Endodermal cell (in vitro differentiated cells): ENCODE measurements at places on chromosomes 6 and 20. TPM values are rescaled to one million over a fixed set of nuclear protein-coding genes. Genes with fewer than 3 reads are reported as not detected.
A peak's percentile ranks its signal among the peaks of the same experiment; 100 is the strongest.

The FOXA2 gene
- total RNA-seq = 81.0 and 86.7 TPM in 2 replicates

- H3K4me1 ChIP-seq = peaks cover 5% of the 10 kb centered on the region
- no peak overlapping the region for H3K27ac ChIP-seq
- no peaks in the 10 kb centered on the region for H3K36me3 ChIP-seq
- DNase-seq = no peak
- H3K27me3 ChIP-seq = peaks cover 21% of the 10 kb centered on the region
- H3K4me3 ChIP-seq = no peak overlapping the region
These were observed 33.5 kb upstream of the LRFN2 start for GRCh38 chr6:40620574-40621240.

- H3K36me3 ChIP-seq = no peaks in the 10 kb centered on the region
- H3K4me3 ChIP-seq = no peak overlapping the region
These were observed 209.0 kb upstream of the ECI2 start for GRCh38 chr6:4344317-4344899.

DNA sequence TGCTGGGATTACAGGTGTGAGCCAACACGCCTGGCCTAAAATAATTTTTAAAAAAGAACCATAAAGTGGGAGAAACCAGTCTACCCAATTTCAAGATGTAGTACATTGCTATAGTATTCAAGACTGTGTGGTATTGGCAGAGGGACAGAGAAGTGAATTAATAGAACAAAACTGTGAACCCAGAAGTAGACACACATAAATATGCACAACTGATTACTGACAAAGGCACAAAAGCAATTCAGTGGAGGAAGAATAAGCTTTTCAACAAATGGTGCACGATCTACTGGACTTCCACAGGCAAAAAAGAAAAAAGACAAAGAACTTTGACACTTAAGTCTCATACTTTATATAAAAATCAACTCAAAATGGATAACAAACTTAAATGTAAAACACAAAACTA lies 15.5 kb downstream of the ZBTB2 start:
- no peaks in the 10 kb centered on the region for H3K27me3 ChIP-seq
- peak overlapping the region; percentile 58 for H3K27ac ChIP-seq
- DNase-seq = no peak
- H3K4me3 ChIP-seq = no peak overlapping the region
- H3K36me3 ChIP-seq = peaks cover 25% of the 10 kb centered on the region

DNA sequence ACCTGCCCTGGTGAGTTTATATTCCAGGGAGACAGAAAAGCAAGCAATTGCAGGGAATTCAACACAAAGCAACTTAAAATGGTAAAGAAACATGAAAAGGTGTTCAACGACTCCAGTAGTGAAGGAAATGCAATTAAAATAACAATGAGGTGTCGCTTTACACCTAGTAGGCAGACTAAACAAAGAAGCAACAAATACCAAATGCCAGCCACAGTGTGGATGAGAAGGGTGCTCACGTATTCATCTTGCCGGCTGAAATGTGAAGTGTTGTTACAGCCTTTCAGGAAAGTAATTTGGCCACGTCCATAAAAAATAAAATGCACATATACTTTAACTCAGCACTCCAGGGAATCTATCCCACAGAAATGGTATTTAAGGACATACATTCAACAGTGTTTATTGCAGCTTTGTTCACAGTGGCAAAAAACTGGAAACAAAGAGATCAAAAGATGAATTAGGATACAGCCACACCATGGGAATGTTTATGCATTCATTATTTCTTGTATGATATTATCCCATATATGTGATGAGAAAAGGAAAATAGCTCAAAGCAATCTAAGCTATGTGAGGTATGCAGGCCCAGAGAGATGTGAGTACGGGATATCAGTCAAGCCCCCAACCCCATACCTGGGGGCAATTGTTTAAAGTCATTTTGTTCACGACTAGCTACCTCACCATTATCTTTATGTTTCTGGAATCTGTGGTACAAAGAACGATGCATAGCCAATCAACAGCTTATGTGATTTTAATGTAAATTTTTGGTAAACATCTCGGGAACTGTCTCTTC lies 266.0 kb upstream of the SOX4 start:
- peaks cover 5% of the 10 kb centered on the region for H3K4me1 ChIP-seq
- H3K4me3 ChIP-seq = no peak overlapping the region
- peak; percentile 70 for DNase-seq

DNA sequence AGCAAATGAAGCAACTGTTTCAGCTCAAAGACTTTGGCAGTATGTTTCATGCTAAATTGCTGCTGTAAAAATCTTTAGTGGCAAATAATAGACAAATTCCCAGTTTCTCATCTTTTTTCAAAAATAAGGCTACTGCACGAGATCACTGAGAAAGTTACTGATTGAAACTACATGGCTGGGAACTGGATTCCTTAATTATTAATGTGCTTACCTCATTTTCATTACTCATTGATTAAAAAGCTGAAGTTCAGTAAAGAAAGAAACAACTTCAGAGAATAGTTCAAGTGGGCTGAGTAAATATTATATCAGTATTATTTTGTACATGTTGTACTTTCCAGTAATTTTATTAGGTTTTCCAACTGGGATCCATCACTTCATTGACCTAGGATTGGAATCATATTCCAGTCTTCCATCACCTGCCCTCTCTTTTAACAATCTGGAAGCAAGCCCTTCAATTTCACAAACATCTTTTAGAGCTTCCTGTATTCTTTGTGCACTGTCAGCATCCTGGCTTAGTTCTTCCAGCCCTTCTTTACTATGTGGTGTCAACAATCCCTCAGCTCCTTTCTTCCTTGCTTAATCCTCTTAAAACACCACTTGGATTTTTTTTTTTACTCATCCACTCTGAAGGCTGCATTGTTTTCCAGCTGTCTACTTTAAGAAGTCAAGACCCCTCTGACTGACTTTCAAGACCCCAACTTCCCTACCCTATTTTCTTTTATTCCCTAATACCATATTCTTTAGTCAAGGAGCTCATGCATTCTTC lies 4.3 kb downstream of the MEI4 start:
- no peak overlapping the region for H3K27ac ChIP-seq
- no peaks in the 10 kb centered on the region for H3K36me3 ChIP-seq
- DNase-seq = no peak
- no peaks in the 10 kb centered on the region for H3K4me1 ChIP-seq

DNA sequence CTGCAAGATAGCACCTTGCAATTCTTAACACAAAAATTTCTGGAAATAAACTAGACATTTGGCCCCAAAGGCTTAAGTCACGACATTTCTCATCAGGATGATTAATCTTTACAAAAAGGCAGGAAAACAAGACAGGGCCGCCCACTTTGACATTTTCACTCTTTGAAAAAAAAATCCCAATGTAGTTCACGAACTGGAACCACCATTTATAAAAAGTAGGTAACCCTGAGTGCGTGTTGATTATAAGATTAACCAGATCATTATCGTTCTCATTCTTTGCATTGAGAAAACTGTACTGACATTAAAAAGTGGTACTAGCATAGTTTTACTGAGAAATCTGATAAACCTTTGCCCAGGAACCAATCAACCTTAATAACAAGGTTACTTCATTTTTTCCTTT lies 108.8 kb downstream of the HUS1B start:
- H3K27ac ChIP-seq = no peak overlapping the region
- no peaks in the 10 kb centered on the region for H3K27me3 ChIP-seq
- no peak overlapping the region for H3K4me3 ChIP-seq

DNA sequence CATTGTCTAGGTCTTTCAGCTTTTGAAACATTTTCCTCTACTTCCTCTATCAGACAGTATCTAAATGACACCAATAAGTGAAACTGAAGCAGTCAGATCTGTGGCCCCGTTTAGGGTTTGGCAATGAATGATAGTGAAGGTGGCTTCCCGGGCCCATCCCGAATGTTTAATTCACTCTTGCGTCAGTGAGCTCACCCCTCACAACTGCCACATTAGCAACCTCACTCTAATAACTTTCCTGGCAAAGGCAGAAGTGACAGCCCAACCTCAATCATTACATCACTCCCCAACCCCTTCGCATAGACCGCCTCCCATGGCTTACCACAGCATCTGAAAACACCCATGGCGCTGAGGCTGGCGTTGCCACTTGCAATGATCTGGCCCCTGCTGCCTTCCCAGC lies 92.4 kb upstream of the CD83 start:
- no peak overlapping the region for H3K27ac ChIP-seq
- no peak overlapping the region for H3K4me3 ChIP-seq
- H3K27me3 ChIP-seq = no peaks in the 10 kb centered on the region
- H3K4me1 ChIP-seq = peaks cover 11% of the 10 kb centered on the region
- DNase-seq = no peak
